ENCODE measurements at places on chromosomes 11 and 22.

DNA sequence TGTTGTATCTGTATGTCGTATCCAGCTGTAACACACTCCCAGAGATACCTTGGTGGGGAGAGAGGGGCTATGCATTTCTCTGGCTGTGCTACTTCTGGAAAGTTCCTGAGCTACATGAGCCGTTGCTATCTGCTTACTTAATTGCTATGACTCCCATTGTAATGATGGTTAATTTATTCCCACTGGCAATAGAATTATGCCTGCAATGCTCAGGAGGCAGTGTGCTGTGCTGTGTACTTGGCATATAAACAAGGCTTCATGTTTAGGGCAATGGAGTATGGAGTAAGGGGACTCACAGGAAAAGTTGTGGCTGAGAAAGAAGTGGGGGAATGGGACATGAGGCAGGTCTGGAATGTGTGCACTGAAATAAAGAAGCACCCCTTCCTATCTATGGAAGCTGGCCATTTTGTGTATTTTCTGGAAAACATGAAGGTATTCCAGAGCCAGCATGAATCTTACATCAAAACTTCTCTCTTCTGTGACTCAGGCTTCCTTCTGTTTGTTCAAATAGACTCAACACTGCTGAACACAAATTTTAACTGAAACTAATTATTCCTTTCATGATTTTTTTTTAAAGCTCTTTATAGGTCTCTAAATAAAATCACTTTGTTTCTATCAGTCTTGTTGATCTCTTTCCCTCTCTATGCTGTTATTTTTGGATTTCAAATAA, 40.6 kb downstream of the CD44 start:
- no peak for DNase-seq

DNA sequence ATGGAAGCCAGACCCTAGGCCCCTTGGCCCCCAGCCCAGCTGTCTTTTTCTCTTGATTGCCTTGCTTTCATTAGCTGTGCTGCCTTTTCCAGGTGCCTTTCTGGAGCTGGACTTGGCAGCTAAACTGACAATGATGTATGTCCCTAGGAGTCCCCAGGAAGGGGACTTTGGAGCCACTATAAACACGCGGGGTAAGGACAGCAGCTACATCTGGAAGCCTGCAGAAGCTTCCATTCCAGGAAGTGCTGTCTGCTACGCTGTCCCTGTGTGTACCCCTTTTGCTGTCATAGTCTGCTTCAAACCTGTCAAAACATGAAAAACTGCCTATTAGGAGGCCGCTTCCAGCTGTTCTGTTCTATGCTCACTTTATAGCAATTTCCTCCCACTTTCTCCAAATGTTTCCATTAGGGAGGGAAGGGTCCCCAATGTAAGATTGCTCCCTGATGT, 153.3 kb upstream of the RAG2 start:
- DNase-seq: no peak

DNA sequence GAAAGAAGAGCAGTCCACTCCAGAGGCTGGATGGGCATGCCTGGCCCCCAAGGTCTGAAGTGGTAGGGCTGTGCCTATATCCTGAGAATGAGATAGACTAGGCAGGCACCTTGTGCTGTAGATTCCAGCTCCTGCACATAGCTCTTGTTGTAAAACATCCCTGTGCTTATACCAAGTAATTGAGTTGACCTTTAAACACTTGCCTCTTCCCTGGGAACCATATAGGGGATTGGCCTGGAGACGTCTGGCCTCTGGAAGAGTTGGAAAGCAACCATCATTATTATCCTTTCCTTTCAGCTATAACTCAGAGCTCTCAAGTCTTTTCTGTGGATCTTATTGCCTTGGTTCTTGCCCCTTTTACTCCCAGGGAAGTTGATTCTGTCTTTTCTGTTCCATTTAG, 15.1 kb downstream of the LIMK2 start:
- DNase-seq: no peak

GRCh38 chr11:5117588-5117987, 20.6 kb downstream of the OR52A5 start:
- no peak for DNase-seq

- no peak for DNase-seq
Measured at GRCh38 chr11:72602250-72602904, 71.8 kb downstream of the PDE2A start.

GRCh38 chr11:65329478-65329877, 4.2 kb upstream of the DPF2 start:
- DNase-seq: no peak

DNA sequence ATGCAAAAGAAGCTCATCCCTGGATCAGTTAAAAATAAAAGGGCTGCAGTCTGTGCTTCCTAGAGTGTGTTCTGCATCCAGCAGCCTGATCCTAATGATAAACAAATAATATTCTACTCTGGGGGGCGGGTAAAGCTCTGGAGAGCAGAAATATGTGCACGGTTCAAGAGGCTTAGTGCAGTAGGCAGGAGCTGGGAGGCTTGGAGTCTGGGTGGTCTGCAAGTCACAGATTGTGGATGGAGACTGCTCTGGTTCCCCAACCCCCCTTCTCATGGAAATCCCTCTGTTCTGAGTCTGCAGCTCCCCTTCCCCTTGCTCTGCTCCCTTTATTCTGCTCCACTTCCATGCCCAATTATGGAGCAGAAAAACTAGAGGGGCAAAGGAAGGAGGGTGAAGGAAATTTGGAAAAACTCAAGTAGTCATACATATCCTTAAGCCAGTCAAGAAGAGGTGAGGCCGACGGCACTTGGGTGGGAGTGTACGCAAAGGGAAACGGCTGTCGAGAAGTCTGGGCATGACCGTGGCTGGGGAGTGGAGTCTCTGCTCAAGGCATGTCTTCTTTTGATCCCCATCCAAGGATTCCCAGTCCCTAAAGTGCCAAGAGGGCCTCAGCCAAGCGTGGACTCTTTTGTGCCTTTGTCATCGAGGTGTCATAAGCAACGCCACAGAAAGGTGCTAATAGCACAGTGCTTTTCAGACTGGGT, 16.3 kb upstream of the CLMP start:
- DNase-seq: no peak

- no peak for DNase-seq
Measured at GRCh38 chr22:27772081-27772983, 29.2 kb downstream of the MN1 start.

DNA sequence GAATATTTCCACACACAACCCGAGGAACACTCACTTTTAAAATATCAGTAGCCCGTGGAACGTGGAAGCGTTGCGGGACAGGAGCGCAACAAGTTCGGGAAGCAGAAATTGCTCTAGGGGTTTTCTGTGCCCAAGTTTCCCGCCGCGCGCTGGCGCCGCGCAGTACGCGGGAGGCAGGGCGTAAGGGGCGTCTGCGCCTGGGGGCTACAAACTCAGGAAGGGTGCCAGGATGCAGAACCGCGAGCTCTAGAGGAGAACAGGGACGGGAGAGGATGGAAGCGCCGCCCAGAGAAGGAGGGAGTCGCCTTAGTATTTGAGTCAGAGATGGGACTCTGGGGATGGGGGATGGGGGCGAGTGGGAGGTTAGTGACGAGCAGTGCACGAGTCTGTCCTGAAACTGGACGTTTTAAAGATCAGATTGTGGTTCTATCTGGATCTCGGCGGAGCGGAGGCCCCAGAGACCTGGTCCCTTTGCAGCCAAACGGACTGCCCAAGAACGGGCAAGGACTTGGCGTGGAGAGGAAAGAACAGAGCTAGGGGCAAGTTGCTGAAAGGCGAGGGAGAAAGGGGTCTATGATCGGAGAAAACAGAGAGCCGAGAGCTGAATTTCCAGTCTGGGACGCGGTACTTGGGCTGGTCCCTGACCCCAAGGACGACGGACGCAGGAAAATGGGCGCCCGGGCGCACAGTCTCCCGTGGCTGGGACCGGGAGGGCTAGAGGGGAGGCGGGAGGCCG, 4.7 kb downstream of the BSX start:
- no peak for DNase-seq

DNA sequence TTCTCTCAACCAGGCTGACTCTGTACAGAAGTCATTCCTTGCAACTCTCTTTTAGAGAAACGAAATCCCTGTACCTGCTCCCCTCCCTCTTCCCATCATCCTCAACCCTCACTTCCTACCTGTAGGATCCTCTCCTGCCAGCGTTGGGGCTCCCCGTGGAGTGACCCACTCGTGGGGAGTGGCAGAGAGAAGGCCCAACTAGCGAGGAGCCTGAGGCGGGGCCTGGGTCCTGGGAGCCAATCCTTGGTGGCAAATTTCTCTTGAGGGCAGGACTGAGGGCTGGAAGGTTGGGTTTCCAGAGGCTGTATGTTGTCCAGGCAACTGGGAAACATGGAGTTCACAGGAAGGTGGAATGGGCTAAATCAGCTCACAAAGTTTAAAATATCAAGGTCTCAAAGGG, 10.4 kb downstream of the NHERF4 start:
- no peak for DNase-seq

- no peak for DNase-seq
Measured at GRCh38 chr11:121337740-121338272, 45.2 kb downstream of the SC5D start.

GRCh38 chr11:121618516-121618915, 165.7 kb upstream of the SORL1-AS1 start:
- DNase-seq: no peak

DNA sequence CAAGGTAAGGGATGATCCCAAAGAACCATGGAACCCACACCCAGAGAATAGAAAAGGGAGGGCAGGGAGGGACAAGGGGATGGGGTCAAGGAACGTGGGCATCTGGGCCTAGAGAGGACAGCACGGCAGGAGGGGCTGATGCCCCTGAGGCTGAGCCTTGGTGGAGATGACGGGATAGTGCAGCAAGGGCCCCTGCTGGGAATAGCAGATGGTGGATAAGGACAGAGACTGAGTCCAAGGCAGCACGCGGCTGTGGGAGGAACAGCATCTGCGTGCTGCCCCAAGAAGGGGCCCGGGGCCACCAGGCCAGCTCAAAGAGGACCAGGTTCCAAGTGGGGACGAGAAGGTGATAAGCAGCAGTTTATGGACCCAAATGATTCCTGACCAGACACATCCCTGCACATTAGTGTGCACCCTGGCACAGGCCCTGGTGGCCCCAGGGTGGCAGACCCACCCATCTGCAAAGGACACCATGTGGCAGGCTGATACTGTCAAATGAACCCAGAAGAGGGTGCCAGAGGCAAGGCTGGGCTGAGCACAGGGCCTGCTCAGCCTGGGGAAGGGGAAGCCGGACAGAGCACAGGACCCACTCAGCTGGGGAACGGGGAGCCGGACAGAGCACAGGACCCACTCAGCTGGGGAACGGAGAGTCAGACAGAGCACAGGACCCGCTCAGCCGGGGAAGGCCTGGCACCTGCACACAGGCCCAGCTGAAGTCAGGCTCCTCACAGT, 12.8 kb upstream of the TESMIN start:
- DNase-seq: no peak

DNA sequence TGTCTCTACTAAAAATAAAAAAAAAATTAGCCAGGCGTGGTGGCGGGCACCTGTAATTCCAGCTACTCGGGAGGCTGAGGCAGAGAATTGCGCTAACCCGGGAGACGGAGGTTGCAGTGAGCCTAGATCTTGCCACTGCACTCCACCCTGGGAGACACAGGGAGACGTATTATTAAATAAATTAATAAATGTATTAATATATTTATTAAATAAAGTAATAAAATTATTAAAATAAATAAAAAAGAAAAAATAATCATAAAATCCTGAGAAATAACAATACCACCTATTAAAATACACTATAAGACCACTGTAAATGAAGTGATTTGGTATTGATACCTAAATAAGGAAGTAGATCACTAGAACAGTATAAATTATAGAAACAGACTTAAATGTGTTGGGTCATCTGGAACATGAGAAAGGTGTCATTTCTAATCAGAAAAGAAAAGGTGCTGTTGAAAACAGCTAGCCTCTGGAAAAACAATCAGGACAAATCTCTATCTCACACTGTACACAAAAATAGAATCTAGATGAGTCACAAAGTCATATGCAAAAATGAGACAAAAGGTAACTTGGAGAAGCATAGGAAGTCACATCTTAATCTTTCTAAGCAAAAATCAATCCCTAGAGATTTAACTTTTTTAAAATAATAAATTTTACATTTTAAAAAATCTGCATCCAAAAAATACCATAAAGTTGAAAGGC, 43.2 kb upstream of the UBASH3B start:
- no peak for DNase-seq

GRCh38 chr22:38411016-38411415, 44.0 kb downstream of the KCNJ4 start:
- DNase-seq: no peak

DNA sequence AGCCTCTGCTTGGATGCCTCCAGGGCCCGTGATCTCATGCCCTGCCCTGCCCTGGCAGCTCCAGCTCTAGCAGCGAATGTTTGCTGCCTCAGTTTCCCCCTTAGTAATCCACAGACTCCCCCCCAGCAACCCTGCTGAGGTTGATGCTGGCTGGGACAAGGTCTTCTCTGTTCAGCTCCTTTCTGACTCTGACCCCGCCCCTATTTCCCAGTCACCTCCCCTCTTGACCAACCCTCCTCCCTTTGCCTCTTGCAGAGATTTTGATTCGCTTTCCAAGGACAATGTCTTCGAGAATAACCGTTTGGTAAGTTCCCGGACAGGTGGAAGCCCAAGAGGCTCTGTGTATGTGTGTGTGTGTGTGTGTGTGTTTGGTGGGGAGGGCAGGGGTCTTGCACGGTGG, 5.6 kb downstream of the MICALL1 start:
- no peak for DNase-seq

DNA sequence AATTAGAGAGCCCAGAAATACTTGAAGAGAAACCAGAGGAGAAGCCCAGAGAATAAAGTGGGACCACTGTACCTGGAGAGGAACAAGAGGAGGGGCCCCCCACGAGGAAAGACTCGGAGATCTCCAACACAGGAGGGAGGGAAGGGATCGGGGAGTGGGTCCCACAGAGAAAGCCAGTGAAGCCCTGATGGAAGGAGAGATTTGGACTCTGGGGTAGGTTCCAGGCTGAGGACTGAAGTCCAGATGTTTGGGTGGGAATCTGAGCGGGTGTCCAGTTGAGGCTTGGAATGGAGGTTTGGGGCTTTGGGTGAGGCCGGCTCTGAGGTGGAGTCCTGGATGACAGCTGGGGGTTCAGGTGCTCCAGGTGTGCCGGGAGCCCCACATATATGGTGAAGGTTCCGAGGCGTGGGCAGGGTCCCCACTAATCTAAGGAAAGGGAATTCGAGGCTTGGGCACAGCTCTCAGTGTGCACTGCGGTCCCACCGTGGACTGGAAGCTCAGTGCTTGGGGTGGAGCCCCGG, 32.6 kb downstream of the PDE2A start:
- no peak for DNase-seq

DNA sequence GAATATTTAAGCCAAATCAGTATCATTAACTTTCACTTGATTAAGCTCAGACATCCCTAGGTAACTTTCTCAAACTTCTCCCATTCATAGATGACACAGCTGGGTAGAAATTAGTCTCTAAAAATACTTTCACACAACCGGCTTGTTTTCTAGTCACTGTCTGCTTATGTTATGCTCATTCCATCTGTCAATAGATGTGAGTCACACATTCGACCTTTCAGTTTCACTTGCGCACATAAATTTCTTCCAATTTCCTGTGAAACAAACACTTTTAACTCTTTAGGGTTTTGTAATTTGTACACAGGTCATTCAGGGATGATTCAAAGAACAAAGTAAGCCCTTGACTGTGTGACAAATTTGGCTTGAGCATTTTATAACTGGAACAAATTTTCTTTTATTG, 723.0 kb downstream of the KCNA4 start:
- no peak for DNase-seq

GRCh38 chr11:20632169-20632532, 32.7 kb downstream of the SLC6A5 start:
- no peak for DNase-seq
